Muscle of arm (tissue), 14 donors: ENCODE measurements at places on chromosomes 12 and 14.
A peak's percentile ranks its signal among the peaks of the same experiment; 100 is the strongest.

DNA sequence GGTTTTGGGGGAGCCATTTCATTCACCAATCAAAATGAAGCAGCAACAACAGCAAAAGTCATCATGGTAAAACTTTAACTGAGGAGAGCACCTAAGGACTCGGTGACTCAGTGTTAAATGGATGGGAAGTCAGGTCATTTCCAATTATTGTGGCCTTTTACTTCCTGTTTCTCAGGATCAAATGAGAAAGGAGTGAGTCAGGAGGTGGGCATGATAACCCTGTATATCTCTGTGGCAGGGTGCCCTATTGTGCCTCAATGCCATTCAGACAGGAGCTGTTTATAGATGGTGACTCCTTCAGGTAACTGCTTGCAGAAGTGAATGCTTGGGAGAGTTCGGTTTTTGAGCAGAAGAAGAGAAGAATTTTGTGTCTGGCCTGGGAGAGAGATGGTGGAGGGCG, 135.5 kb upstream of the CPM start:
- no peak for DNase-seq

DNA sequence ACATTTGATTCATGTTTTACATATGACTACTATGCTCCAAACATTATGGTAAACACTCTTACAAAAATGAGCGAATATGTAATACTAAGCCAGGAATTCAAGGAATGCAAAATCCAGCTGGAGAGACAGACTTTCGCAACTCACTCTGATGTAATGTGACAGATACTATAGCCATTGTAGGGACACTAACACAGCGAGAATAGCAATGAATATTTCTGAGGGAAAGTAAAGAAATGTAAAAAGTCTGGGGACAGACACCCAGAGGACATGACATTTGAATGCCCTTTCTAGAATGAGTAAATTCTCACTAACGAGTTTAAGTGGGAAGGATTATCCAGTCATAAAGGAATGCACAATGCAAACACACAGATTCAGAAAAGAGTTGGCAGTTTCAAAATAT, 121.9 kb downstream of the PIK3C2G start:
- peak; percentile 81 for DNase-seq

DNA sequence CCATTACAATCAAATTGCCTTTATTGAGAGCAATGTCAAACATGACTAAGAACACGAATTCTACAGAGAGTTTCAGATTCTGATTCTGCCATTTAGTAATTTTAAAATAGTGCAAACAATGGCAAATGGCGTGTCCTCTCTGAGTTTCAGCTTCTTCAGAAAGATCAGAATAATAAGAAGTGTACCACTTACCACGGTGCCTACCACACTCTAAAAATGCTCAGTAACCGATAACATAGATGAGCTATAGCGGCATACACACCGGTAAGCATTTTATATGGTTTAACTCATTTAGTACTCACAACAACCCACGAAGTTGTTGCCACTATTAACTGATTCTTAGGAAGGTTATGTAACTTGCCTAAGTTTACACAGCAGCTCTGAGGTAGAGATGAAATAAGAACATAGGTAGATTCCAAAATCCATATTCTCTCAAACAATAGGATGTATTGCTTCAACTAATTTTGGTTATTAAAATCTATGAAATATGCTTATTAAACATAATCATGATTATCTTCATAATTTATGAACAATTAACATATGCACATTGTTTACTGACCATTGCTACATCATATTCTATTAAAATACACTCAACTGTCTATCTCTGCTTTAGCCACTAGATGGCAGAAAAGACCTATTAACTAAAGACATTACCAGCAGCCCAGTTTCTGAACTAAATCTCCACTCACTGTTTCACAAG, 38.3 kb downstream of the SLC6A15 start:
- peak; percentile 43 for DNase-seq

GRCh38 chr14:102591372-102591943, 991 bp upstream of the RCOR1 start:
- DNase-seq = peak; percentile 61

- DNase-seq = no peak
Observed at GRCh38 chr12:50635364-50635763, 128.5 kb upstream of the ATF1 start.

DNA sequence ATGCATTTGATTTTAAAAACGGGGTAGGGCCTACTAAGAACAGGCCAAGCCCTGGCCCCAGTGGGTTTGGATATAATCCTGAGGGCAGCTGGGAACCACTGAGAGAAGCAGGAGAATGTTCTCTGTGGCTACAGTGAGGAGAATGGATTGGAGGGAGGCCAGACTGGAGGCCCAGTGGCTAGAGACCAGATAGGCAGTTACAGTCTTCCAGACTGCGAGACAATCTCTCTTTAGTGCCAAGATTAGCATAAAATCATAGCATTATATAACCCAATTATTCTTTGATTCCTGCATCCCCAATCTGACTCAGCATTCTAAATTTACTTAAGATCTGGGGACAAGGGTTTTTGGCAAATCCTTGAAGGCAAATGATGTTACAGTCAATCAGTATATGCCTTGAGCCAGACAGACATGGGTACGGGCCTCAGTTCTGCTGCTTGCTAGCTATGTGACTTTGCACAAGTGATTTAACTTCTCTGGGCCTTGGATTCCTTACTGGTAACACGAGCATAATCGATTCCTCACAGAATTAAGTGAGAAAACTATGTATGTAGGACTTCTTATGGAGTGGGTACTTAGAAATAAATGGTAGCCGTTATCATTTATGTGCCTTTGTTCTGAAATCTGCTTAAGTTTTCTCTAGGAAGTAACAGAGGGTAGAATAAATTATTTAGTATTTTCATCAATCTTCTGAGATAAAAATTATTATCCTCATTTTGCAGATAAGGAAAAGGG, 18.3 kb downstream of the NINJ2 start:
- no peak for DNase-seq

- no peak for DNase-seq
Observed at GRCh38 chr14:105326891-105327694, 12.5 kb downstream of the PACS2 start.

DNA sequence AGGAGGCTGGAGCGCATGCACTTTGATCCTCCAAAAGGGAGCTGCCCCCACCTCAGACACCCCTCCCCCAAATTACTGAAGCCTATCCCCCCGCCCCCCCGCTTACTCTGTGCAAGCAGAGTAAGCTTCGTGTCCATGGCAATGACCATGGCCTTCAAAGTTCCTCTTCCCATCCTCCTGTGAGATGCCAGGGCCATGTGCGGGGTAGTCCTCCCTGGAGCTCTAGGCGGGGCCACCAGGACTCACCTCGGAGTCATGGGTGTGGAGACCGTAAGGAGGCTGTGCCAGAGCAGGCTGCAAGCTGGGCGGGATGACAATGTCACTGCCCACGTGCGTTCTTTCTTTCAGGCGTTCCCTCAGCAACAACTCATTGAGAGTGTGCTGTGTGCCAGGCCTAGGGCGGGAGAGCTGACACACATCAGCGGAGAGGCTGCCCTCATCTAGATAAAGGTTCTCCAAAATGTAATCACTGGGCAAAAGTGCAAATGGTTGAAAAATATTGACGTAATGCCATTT, 66.8 kb downstream of the C14orf132 start:
- DNase-seq = no peak

GRCh38 chr12:6145564-6145963, 21.1 kb upstream of the VWF start:
- DNase-seq = no peak

GRCh38 chr12:33427071-33427470, 12.5 kb downstream of the SYT10 start:
- no peak for DNase-seq

GRCh38 chr12:111166779-111167540, 201.9 kb downstream of the PHETA1 start:
- DNase-seq = no peak

GRCh38 chr14:21382886-21383847, 652 bp downstream of the SUPT16H start:
- peak; percentile 43 for DNase-seq

GRCh38 chr14:64891839-64892375, 12.2 kb upstream of the SPTB start:
- peak; percentile 52 for DNase-seq

- peak; percentile 93 for DNase-seq
Observed at GRCh38 chr14:81450100-81450531, 50.0 kb upstream of the STON2 start.

GRCh38 chr14:104238424-104239184, 100.2 kb downstream of the KIF26A start:
- no peak for DNase-seq

GRCh38 chr14:89252887-89253532, 164.0 kb downstream of the FOXN3 start:
- no peak for DNase-seq

GRCh38 chr14:99716091-99716849, 32.2 kb downstream of the CYP46A1 start:
- no peak for DNase-seq

DNA sequence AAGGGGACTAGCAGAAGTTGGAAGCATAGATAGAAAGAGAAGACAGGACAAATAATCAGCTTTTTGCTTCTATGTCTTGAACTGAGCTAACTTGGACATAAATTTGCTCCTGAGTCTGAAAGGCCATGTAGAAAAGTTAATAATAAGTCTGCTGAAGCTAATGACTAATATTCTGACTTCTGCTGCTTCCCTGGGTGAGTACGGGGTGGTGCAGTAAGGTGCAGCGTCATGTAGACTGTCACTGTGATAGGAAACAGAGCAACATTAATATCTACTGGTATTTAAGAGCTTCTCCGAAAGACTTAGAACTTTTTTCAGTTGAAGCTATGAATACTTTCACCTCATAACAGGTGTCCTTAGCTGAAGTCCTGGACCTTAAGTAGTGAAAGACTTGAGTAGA, 34.1 kb upstream of the CPM start:
- DNase-seq = no peak

- DNase-seq = no peak
Observed at GRCh38 chr12:113144806-113145205, 4.7 kb upstream of the CFAP73 start.

- peak; percentile 38 for DNase-seq
Observed at GRCh38 chr12:105843561-105843960, 295.2 kb downstream of the NUAK1 start.
